ENCODE measurements at places on chromosomes 5 and 9. TPM values are rescaled to one million over a fixed set of nuclear protein-coding genes. Genes with fewer than 3 reads are reported as not detected.

Gene C5orf34
- 1.3 TPM for total RNA-seq

Gene ABO
- 7.3 TPM for total RNA-seq

Gene HMMR
- total RNA-seq, result 2.6 TPM

Gene GABRG2
- not detected for total RNA-seq

Gene C8G
- total RNA-seq, result not detected

Gene RAB3C
- 5.5 TPM for total RNA-seq

Gene TOPORS
- 27.1 TPM for total RNA-seq

Gene TAS2R1
- not detected for total RNA-seq

Gene ZCCHC10
- total RNA-seq, result 13.8 TPM

Gene PAEP
- not detected for total RNA-seq

Gene SUSD3
- total RNA-seq, result 17.8 TPM

Gene AGXT2
- total RNA-seq, result not detected

Gene EXOC3
- total RNA-seq, result 56.1 TPM

Gene PRDM9
- not detected for total RNA-seq

Gene ZNF658
- total RNA-seq, result 2.9 TPM

Gene PBX3
- total RNA-seq, result 24.4 TPM

Gene IFNB1
- total RNA-seq, result not detected

Gene BSPRY
- not detected for total RNA-seq

Gene RABGAP1
- 46.4 TPM for total RNA-seq

Gene GGTA1
- 28.5 TPM for total RNA-seq

Gene GRM6
- total RNA-seq, result not detected

Gene WNT8A
- not detected for total RNA-seq

Gene SLC35D2
- 14.1 TPM for total RNA-seq

Gene FAXDC2
- 57.2 TPM for total RNA-seq

Gene CSF1R
- 93.8 TPM for total RNA-seq

Gene RAD1
- 12.3 TPM for total RNA-seq

Gene ASPN
- total RNA-seq, result 17.7 TPM

Data from omental fat pad (tissue), 4 donors.